Eye (tissue), 1 donor: ENCODE measurements at places on chromosomes 4 and X.
A peak's percentile ranks its signal among the peaks of the same experiment; 100 is the strongest.

DNA sequence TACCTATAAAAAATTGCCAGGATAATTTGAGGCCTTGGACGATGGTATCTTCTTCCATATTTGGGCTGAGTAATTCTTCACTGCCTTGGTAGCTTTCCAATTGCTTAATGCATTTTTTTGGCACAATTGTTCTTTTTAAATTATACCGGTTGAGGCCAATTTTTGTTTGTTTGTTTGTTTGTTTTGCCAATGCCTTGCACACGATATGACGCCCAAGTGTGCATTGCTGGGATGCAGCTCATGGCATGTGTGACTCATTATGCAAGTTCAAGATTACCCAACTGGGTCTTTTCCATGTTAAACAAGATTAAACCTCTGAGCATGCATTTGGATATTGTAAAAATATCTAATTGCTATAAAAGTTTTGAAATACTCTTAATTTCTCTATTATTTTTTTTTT is 71.1 kb upstream of the KCNIP4 start:
- DNase-seq: no peak

DNA sequence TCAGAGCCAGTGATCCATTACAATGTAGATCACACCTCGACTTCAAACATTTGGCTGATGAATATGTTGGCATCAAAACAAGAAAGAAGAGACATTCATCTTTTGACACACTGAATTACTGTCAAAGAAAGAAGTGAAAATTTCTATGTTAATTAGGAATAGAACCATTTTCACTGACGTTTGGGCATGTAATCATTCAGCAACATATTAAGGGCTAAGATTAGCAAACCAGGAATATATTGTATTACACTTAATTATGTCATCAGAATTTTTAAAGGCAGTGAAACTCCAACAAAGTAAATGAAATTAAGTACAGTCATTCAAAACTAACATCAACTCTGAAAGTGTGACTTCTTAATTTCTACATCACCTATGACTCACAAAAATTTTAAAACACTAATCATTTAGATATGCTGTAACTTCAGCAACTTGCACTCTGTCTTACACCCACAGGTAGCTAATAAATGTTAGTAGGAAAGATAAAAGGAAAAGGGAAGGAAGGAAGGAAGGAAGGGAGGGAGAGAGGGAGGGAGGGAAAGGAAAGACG is 1.4 kb upstream of the SMR3A start:
- DNase-seq: no peak

DNA sequence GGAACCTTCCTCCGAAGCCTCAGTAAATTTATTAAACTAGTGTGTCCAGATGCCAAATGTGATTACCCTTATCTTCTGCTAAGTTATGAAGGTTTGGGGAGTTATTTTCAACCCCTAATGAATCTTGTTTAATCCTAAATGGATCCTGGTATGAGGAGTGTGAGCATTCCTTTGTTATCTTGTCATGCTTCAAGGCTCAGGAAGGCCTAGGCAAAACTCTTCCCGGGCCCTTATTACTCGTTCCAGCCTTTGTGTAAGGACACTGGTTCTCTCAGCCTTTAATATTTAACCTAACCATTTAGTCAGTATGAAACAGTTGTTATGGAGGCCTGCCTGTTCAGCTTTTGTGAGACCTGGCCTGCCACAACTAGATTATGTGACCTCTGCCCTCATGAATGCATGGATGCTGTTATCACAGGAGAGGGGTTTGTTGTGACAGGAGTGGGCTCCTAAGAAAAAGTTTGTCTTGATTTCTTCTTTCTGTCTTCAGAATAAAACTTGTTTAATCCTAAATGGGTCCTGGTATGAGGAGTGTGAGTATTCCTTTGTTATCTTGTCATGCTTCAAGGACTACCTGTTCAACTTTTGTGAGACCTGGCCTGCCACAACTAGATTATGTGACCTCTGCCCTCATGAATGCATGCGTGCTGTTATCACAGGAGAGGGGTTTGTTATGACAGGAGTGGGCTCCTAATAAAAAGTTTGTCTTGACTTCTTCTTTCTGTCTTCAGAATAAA is 181.7 kb downstream of the SLC39A8 start:
- peak; percentile 39 for DNase-seq

DNA sequence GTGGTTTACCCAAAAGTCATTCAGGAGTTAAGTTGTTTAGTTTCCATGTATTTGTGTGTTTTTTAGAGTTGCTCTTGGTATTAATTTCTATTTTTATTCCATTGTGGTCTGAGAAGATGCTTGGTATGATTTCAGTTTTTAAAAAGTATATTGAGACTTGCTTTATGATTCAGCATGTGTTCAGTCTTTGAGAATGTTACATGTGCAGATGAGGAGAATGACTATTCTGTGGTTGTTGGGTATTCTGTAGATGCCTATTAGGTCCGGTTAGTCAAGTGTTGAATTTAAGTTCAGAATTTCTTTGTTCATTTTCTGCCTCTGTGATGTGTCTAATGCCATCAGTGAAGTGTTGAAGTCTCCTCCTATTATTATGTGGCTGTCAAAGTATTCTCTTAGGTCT is 249.4 kb downstream of the ARHGAP10 start:
- no peak for DNase-seq

GRCh38 chr4:24753519-24753918 is 41.9 kb upstream of the SOD3 start:
- DNase-seq: no peak

DNA sequence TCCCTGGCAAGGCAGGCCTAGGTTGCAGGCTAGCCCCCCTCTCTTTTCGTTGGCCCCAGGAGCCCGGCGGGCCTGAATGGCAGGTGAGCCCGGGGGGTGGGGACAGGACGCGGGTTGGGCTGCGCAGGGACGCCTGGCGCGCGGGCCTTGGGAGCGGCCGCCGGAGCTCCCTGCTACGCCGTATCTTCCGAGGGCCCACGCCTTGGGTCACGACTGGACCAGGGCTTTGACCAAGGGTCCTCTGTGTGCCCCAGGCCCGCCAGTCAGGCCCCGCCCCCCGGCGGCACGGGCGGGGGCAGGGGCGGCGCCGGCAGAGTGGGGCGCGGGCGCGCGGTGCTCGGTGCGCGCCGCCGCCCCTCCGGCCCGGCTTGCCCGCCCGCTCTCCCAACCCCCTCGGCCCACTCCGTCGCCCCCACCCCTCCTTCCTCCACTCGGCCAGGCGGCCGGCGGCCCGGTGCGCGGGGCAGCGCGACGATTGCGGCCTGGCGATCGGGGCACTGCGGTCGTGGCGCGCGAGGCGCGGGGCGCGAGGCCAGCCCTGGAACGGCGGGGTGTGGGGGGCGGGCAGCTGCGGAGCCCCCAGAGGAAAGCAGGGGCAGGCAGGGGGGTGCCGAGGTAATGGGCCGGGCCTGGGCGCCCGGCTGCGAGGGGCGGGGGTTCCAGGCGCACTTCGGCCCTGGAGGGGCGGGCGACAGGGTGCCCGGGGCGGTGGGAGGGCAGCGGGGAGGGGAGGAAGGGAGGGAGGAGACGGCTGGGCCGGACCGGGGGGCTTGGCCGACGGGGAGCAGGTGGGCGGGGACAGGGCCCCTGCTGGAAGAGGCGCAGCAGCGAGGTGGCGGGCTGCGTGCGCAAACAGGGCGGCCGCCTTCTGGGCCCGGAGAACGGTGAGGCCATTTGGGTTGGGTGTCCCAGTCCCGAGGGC is at the start of gene PRRG3:
Gene PRRG3 (plus strand): TSS at position 798 of the 922 bp plus-strand sequence. CDS start 3,357 bp downstream, outside the sequence.
- DNase-seq: peak; percentile 49

DNA sequence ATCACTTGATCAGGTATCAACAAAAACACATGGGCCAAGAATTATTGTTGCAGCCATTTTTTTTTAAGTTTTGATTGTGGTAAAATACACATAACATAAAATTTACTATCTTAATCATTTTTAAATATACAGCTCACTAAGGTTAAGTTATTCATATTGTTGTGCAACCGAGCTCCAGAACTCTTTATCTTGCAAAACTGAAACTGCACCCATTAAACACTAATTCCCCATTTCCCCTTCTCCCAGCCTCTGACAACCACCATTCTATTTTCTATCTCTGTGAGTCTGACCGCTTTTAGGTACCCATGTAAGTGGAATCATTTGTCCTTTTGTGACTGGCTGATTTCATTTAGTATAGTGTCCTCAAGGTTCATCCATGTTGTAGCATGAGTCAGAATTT is 126.2 kb upstream of the NDP start:
- DNase-seq: no peak

DNA sequence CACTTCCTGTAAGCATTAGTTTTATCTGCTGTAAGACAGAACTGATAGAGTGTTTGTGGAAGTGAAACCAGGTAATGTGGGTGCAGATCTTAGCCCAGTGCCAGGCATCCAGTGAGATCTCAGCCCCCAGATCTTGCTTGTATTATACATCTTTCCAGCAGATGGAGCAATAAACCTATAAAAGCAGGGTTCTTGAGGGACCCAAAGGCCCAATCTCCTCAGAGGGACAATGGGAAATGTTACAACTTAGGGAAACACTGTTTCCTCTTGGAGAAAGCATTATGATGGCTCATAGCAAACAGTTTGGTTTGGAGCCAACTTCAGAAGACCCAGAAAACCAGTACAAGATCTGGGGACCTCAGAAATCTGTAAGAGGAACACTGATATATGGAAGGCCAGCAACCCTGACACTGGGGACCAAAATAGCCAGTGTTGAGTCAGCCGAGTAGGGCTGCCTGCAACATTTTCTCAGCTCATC is 206.3 kb downstream of the SLC7A11 start:
- DNase-seq: peak; percentile 66

- peak; percentile 15 for DNase-seq
Observed at GRCh38 chrX:150902434-150903109, 4.1 kb upstream of the CD99L2 start.

- DNase-seq: peak; percentile 85
Observed at GRCh38 chr4:71184195-71184781, 154.5 kb upstream of the SLC4A4 start.

- peak; percentile 50 for DNase-seq
Observed at GRCh38 chrX:104343428-104344129, 88.8 kb upstream of the ESX1 start.

DNA sequence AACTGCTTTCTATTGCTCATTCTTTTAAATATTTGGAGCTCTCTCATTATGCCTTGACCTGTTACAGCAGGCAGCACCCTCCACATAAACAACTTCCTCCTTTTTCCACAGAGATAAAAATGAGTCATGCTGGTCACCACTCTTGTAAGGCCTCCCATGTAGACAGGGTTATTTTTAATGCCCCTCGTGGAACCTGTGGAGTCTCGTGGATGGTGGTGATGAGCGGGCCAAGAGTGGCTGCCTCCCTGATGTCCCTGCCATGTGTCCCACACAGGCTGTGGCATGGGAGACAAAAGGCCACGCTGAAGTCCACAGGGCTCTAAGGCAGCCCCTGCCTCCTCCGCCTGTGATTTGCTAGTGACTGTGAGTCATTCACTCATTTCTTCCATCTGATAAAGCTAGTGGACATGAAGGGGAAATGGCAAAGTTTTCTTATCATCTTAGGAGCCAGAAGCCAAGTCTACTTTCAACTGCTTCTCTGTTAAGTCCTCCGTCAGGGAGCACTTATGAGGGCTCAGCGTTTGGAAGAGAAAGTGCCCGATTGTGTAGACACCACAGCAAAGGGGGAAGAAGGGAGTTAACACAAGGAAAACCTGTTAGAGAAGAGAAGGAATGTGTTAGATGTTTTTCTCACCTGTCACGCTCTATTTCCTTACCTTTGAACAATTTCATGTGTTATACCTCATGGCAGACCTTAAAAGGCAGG is 121.6 kb upstream of the FAT1 start:
- DNase-seq: no peak

- no peak for DNase-seq
Observed at GRCh38 chr4:150425161-150425560, 156.8 kb upstream of the MAB21L2 start.

DNA sequence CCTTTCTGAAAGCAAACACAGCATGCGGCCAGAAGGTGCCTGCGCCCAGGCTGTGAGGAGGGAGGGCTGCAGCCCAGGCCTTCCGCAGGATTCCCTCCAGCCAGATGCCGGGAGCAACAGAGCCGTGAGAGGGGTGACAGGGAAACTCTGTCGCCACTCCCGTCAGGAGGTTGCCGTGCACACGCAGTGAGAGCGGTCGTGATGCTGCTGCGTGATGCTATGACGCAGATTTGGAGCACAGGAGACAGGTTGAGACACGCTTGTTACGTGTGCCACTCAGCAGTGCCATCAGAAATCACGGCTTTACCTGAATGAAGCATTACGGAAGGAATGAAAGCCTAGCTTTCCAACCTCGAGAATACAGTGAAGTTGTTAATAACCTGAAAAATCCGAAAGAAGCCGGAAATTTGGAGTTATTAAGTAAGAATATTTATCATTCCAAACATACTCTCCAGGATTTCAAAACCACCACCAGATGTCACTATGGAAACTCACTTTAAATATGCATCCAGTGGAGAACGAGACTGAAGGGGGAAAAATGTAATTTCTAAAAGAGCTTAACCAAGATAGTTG is 54.4 kb downstream of the FAT1 start:
- peak; percentile 83 for DNase-seq

DNA sequence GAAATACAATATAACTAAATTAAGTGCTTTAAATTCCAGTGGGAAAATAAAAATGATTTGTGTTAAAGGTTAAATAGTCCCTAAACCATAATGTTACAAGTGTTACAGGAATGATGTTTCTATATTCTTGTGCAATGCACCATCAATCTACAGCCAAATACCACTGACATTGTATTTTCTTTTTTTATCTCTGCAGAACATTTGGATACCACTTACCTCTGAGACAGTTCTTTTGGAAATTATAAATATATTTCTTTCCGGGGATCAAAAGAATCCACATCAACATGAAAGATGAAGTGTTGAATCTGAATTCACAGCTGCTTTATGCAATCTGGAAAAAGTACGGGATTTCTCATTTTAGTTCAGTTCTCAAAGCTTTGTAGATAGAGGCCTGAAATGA is 518.3 kb upstream of the AGA start:
- DNase-seq: no peak

DNA sequence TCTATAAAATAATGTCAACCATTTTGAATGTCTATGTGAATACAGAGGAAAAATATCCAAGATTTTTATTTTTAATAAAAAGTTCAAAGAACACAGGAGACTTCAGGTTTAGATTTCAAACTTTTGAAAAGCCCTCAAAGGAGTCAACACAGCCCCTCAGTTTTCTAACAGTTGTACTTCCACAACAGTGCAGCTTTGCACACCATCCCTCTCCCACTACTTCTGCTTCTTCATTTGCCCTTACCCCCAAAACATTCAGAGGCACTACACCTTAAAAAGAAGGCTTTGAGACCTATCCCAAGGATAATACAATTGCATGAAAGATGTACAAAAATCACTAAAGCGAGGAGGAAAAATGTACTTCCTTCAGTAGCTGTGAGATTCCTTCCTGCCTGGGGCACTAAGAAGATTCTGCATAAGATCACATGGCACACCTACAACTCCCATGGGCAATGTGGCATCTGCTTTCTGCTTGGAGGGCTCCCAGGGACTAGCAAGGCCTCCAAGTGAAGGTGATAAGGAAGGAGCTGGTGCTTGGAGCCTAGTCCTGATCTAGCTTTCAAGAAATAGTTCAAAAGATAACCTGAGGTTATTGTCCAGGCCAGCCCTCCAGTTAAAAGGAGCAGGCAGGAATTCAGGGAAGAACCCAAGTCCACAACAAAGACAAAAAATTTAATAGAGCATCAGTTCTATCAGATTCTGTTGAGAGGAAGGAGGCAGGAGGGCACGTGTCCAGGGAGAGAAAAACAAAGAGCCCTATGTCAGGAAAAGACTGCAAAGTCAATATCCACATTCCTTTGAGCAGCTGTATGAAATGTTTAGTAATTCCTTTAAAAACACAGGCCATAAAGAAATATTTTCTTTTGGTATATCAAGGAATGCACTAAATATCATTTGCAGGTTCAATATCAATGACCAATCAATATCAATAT is 19.1 kb downstream of the ARAP2 start:
- DNase-seq: no peak
